ENCODE measurements at places on chromosomes 4 and X.

DNA sequence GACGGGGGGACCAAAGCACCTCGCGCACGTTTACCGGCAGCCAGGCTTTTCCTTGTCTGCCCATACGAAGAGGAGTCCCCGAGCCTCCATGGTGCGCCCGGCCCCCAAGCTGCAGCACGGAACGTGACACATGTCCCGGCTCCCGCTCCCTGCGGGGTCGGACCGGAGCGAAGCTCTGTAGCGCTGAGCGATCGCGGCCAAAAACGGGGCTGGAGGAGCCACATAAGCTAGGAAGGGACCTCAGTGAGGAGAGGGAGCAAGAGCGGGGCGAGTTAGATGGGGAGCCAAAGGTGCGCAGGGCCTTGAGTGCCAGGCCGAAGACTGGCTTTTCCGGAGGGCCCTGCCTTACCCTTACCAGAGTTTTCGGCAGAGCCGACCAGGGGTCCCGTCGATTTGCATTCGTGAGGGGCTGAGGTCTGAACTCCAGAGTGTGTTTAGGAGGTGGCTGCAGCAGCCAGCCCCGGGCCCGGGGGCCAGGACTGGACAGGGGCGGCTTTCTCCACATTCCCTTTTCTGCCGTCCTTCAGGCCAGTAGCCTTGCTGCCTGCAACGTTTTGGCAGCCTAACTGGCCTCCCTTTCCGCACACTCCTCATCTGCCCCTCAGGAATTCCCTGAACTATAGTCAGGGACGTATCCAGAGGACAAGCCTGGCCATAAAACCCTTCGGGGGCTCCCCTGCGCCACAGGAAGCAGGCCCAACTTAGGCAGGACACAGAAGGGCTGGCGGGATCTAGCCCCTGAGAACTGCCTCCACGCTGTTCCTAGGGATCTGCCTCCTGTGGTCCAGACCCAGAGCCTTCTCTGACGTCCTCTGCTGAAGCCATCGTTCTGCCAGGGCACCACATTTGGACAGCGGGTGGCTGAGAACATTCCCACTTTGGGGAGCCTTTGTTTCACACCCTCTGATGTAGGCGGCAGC is 689 bp downstream of the SSR4 start:
- no peak for DNase-seq

DNA sequence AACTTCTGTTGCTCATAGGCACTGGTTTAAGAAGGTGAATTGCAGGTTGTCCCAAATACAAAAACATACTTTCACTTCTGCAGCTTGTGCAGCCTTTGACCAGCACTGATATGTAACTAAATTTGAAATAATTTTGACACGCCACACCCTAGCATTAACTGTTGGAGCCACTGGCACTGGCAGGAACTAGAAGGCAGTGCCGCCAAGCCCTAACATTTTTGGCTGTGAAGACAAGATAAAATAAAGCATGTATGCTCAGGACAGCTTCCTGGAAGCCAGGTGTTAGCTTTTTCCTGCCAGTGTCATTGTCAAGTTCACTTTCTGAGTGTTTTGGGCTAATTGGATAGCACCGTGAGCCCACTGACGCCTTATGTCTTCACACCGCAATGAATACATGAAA is 65.3 kb upstream of the FBXW7 start:
- DNase-seq = no peak

DNA sequence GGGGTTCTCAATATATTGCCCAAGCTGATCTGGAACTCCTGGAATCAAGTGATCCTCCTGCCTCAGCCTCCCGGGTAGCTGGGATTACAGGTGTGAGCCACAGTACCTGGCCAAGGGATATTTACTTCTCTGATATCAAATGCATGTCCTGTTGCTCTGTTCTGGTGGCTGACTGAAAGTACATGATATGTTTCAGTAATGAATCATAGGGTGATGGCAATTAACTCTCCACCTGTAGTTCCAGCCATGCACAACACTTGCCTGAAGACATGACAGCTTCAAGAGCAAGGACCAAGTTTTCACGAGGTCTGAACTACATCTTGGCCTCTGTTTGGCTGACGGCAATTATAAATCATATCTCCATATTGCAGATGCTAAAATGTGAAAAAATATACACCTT is 9.1 kb downstream of the ZCCHC4 start:
- no peak for DNase-seq

- no peak for DNase-seq
Measured at GRCh38 chr4:81604683-81605218, 133.0 kb upstream of the RASGEF1B start.

DNA sequence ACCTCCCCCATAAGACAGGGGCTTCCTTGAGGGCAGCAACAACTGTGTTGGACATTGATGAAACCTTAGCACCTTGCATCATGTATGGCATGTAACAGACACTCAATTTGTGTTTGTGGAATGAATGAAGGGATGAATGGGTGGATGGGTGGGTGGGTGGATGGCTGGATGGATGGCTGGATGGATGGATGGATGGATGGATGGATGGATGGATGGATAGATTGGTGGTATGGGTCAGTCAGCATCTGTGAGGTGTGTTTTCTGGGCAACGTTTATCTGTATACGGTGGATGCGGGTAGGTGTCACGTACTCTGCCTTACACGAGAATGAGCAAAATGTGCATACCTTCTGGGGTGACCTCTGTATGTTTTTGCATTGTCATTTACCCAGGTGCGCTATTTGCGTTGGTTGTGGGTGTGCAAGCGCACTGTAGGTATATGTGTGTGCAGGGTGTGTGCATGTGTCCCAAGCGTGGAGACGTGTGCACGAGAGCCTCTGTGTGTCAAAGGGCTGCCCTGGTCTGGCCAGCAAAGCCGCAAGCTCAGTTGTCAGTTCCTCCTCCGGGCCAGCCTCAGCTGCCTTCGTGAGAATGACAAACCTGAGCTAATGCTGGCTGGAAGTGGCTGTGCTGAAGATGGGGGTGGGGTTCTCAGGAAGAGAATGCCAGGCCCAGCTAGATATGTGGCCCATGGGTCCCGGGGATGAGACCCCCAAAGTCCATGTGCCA is 26.5 kb downstream of the ELF4 start:
- DNase-seq = no peak

- DNase-seq = no peak
Measured at GRCh38 chr4:120434756-120435155, 368.1 kb upstream of the MAD2L1 start.

- no peak for DNase-seq
Measured at GRCh38 chr4:101136373-101137370, 210.7 kb downstream of the PPP3CA start.

DNA sequence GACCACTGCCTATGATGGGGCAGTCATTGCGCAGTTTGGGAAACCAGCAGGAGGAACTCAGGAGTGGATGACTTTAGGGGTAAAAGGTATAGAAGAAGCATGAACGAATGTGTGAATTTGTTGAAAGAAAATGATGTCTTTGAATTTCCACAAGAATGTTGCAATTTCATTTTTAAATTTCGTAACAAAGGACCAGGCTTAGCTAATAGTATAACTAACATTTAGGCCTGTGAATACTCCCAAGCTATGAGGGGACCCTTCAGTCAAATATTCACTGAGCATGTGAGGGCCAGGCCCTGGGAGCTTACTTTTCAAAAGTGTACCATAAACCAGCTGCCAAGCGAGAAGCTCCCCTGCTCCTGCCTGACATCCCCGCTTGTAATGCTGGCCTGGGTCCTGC is 5.3 kb downstream of the MPC1L start:
- no peak for DNase-seq

DNA sequence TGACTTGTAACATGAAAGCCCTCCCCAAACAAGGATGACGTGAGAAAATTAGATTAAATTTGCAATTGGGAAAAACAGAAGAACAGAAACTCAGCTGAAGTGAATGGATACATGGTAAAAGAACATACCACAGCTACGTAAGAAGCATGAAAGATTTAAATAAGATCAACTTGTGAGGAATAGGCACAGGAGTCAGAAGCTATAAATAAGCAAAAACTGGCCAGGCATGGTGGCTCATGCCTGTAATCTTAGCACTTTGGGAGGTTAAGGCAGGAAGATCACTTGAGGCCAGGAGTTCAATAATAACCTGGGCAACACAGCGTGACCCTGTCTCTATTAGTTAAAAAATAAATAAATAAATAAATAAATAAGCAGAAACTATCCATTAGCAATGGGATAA is 33.6 kb upstream of the ZCCHC13 start:
- no peak for DNase-seq

- no peak for DNase-seq
Measured at GRCh38 chr4:76201276-76201675, 12.3 kb downstream of the SCARB2 start.

GRCh38 chr4:25235401-25235800 is 1.6 kb downstream of the PI4K2B start:
- no peak for DNase-seq

DNA sequence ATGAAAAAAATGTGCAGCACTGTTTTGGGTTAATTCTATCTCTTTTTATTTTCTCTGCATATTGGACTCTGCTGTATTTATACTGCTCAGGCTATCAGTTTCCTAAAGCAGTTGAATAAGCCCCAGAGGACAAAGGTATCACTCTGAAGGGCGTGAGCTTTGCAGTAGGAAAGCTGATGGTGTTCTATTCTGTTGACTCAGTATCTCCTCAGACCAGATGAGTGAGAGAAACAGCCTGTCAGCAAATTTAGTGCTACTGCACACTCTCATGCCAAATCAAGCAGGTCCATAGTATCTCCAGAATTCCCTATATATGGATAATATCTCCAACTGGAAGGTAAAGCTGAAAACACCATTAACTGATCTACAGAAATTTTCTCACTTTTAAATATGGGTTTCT is 132.3 kb upstream of the UGT8 start:
- DNase-seq = no peak

DNA sequence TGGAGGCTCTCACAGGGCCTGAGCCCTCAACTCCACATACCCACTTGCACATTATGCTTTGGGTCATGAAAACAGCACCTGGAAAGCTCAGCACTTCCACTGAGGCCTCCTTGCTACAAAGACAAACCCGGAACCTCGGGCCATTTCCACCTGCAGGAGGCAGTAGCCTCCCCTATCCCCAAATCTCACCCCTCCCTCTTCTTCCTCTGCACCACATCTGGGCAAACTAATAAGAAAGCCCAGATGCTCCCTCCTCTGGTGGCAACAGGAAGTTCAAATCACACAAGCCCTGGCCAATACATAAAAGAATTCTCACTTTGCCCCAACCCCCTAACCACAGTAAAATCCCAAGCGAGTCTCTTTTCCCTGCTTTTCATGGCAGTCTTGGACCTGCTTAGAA is 136.4 kb downstream of the MAPK10 start:
- DNase-seq = no peak

DNA sequence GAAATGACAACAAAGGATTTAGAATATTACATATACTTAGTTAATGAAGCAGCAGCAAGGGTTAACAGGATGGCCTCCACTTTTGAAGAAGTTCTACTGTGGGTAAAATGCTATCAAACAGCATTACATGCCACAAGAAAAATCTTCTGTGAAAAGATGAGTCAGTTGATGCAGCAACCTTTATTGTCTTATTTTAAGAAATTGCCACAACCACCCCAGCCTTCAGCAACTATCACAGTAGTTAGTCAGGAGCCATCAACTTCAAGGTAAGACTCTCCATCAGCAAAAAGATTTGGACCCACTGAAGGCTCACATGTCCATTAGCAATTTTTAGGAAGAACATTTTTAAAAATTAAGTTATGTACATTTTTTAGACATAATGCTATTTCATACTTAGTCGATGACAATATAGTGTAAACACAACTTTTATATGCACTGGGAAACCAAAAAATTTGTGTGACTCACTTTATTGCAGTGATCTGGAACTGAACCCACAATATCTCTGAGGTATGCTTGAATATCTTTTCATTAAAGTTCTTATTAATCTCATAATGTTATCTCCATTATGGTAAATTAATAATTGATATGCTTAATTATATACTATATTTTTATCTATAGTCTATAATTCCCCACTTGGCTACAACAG is 81.2 kb downstream of the SPCS3 start:
- DNase-seq = peak; percentile 72

- no peak for DNase-seq
Measured at GRCh38 chr4:85446141-85446861, 28.6 kb upstream of the ARHGAP24 start.

GRCh38 chrX:139725720-139726119 is 17.8 kb upstream of the MCF2 start:
- DNase-seq = no peak

DNA sequence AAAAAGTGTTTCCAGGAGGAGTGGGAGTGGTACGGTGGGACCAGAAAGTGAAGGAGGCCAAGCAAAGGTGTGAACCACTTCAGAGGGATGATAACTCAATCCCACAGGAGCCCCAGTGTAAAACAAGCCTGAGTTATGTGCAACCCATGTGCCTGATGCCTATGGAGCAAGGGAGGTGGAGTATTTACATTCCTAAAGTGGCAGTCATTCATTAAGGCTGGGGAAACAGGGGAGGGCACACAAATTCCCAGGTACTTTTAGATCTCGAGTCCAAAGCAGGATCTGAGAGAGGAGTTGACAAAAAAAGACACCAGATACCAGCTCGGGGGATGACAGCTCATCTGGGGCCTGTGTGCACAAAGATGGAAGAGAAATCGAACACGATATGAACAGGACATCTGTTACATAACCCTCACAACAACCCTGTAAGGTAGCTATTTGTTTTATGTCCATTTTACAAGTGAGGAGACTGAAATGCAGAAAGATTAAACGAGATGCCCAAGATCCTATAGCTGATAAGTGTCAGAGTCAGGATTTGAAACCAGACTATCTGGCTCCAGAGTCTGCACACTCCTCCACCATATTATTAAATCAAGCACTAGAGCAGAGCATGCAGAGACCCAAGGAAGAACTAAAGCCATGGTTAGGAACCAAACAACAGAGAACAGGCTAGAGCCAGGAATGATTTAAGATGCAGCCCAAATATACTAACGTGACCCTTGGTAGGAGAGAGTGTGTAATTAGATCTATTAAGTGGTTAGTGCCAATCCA is 91.9 kb upstream of the MAPK10 start:
- peak; percentile 4 for DNase-seq

DNA sequence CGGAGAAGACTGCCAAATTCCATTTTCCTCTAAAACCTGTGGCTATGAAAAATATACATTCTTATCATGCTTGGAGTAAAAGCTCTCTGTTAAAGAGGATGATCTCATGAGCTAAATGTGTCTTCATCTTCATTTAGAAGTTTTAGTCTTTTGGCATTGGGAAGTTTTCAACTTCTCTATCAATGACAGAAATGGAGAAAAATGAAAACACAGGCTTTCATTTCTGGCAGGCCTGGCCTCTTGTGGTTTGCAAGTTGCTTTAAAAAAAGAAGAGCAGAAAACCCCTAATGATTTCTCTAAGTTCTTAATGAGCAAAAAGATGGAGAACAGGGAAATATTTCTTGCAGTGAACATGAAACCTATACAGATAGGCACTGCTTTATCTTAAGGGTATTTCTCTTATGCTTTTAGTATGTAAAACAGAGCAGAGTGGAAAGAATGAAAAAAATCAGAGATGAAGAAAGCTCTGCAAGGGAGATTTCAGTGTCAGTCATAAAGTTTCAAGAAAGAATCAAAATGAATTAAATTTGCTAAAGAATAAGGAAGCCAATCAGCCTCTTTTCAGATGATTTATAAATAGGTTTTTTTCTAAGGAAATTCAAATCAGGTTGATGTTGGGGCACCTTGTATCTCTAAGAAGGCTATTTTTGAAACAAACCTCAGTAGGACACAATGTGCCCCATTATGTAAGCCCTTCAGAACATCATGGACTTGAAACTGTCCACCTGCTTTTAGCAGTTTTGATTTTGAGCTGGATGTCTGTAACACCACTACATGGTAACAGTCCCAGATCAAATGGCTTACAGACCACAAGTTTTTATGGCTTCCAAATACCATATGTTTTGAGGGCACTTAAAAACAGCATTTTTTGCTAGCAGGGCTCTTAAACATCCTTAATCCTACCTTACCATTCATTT is 225.0 kb downstream of the GRIA3 start:
- DNase-seq = no peak

GRCh38 chrX:3664921-3665320 is 48.5 kb downstream of the PRKX start:
- DNase-seq = no peak

Measured in HS-5 (cell line).